ENCODE measurements at places on chromosomes 7 and 10. TPM values are rescaled to one million over a fixed set of nuclear protein-coding genes. Genes with fewer than 3 reads are reported as not detected.

DNA sequence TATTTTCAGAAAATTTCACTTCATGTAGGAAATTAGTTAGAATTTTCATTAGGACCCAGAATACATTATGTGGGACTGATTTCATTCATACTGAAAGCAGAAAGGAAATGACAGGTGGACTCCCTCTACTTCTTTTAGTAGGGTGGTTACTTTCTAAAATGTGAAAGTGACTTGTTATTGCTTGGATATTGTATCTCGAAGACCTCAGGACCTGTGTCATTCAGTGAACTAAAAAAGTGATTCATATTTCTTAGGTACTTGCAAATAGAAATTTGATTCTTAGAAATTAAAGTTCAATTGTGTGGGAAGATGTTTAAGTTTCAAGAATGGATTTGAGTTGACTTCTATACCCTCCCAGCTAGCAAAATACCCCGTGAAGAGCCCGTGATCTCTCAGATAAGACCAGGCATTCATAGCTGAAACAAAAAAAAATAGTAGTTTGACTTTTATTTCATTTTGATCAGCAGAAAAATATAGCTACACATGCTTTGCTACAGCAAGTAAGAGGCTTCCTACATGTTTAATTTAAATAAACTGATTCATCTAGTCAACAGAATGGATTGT is 1037.1 kb downstream of the GATA3 start:
- DNase-seq = no peak

Gene SPDYE5
- not detected for total RNA-seq

GRCh38 chr7:155469-155900 is 36.9 kb upstream of the FAM20C start:
- peak; percentile 26 for DNase-seq

DNA sequence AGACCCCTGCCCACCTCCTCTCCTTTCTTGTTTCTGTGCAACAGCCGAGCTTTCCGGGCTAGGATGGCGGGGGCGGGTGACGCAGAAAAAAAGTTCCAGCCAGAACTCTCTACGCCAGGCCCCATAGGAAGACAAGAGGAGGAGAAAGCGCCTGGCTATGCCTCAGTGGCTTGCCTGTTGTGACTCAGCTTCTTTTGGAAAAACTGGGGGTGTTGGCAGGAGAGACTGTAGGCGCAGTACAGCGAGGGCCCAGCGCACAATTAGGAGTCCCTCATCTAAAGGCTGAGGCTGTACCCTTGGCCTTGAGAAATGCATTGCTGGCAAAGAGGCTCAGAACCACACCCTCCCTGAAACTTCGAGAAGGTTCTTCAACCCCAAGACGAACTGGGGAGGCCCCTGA is 28.0 kb upstream of the KPNA7 start:
- no peak for DNase-seq

DNA sequence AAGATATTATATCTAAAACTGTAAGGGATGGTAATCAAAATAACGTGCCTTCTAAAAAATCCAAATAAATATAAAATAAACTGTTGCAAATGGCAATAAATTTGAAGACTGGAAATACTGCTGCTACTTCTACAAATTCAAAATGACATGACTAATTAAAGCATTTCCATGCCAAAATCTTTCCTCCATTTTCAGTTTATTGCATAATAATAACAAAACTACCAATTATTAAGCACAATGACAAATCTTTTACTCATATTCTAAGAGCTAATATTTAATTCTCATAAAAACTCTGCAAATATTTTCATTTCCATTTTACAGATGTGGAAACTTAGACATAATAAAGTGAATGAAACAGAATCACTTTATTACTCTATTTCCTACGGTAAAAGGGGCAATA is 38.8 kb upstream of the NEBL start:
- peak; percentile 68 for DNase-seq

GRCh38 chr7:47739301-47739875 is 157.5 kb upstream of the TNS3 start:
- no peak for DNase-seq

DNA sequence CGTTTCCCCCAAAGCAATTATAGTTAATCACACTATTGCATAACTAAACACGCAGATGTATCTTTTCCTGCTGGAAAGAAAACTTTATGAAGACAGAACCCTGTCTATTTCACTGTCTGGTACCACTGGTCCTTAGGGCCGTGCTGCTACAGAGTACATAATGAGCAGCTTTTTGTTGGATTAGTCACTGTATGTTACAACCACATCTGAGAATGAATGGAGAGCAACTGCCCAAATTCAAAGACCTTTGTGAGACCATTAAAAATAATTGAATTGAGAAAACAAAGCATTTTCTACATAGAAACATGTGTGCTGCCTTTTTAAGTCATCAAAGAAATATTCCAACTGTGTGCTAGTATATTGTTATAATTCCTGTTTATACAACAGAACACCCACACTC is 111.3 kb upstream of the SORCS1 start:
- DNase-seq = no peak

GRCh38 chr10:20614911-20615310 is 282.2 kb downstream of the NEBL start:
- no peak for DNase-seq

Gene KMT2E
- total RNA-seq = 27.4 TPM

GRCh38 chr7:141700848-141701371 is 1.1 kb downstream of the DENND11 start:
- DNase-seq = no peak

DNA sequence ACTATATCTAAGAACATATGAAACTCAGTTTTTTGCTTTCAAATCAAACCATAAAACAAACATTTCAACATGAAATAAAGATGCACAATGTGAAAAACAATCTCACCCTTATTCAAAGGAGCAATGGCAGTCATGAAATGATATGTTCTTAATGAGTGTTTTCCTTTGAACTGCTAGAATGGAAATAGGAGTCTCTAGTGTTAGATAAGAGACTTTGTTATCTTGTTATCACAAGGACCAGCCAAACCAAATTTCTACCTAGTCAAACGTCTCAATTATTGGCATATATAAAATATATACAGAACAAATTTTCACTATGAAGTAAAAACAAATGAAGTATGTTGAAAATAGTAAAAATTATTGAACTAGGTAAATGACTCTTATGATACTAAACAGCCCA is 1.2 kb downstream of the VPS41 start:
- DNase-seq = no peak

GRCh38 chr7:142389544-142389943 is 131.7 kb upstream of the PRSS58 start:
- no peak for DNase-seq

Gene GHRHR
- total RNA-seq = not detected

GRCh38 chr7:19520392-19520791 is 188.4 kb downstream of the POLR1F start:
- no peak for DNase-seq

- peak; percentile 11 for DNase-seq
Measured at GRCh38 chr7:141920281-141920680, 4.1 kb downstream of the OR9A4 start.

Gene GTPBP10
- total RNA-seq = 23.5 TPM

DNA sequence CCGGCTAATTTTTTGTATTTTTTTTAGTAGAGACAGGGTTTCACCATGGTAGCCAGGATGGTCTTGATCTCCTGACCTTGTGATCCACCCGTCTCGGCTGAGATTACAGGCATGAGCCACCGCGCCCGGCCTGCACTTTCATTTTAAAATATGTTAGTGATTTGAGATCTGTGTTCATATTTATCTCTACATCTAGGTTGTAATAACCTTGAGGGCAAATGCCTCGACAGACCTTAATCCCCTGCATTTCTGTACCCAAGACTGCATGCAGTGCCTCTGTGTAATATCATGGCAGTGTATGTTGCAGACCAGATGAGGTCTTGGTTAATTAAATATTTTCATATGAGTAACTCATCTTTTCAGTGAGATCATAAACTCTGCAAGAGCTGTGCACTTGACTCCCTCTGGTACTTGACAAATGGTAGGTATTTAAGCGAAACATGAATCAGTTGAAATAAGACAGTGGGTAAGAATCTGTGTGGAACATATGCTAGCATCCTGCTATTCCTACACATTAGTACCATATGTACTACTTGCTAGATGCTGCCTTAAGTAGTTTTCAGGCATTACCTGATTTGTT is 673.9 kb upstream of the ANKRD30A start:
- DNase-seq = no peak

GRCh38 chr10:96967847-96968246 is 135.7 kb downstream of the LCOR start:
- DNase-seq = peak; percentile 12

DNA sequence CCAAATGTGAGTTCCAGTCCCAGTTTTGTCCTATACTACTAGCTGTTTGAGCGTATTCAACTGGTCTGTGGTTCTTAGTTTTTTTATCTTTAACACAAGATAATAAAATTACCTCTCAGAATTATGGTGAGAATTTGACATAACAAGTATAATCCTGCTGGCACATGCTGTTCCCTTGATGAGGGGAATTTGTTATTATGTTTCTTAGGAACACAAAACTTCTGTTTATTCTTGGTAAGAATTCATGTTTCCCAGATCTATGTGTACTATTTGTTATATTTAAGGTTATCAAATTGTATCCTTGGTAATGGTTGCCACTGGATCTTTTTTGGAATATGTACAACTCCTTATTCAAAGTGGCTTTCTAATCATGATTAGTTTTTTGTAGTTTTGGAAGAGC is 335.6 kb downstream of the ADK start:
- DNase-seq = no peak

- DNase-seq = no peak
Measured at GRCh38 chr10:7808686-7809267, 9.5 kb upstream of the TAF3 start.

GRCh38 chr7:135971366-135971725 is 5.8 kb downstream of the MTPN start:
- no peak for DNase-seq

GRCh38 chr7:155375337-155376277 is 77.9 kb downstream of the INSIG1 start:
- peak; percentile 15 for DNase-seq

- no peak for DNase-seq
Measured at GRCh38 chr7:155355745-155356144, 58.1 kb downstream of the INSIG1 start.

GRCh38 chr7:16420329-16420648 is 1.0 kb downstream of the CRPPA start:
- DNase-seq = no peak

GRCh38 chr7:78473021-78473420 is 674.4 kb downstream of the PHTF2 start:
- no peak for DNase-seq

Gene RNF32
- 2.2 TPM for total RNA-seq

DNA sequence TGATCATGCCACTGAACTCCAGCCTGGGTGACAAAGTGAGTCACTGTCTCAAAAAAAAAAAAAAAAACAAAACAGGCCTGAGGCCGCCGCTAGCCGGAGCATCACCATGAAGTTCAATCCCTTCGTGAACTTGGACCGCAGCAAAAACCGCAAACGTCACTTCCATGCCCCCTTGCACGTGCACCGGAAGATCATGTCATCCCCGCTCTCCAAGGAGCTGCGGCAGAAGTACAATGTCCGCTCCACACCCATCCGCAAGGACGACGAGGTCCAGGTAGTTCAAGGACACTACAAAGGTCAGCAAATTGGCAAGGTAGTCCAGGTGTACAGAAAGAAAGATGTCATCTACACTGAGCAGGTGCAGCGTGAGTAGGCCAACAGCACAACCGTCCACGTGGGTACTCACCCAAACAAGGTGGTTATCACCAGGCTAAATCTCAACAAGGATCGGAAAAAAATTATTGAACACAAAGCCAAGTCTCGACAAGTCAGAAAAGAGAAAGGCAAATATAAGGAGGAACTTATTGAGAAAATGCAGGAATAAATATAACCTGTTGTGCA is 17.5 kb upstream of the RUFY2 start:
- no peak for DNase-seq

Gene CTNNA3
- 1.9 TPM for total RNA-seq

DNA sequence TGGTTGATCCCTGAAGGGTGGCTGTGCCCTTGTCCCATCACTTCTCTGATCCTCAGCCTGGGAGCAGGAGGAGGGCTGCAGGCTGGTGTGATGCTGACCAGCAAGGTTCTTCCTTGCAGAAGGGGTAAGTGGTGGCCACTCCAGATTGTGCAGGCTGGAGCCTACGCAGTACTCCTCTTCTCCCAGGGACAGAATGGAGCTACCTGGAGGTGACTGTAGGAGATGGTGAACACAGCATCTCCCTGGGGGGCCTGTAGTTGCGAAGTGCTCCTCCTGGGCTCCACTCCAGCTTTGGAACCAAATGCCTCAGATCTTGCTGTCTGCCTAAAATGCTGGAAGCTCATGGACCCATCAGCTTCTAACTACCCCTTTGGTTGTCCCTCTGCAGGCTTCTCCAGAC is 323.6 kb upstream of the PODXL start:
- no peak for DNase-seq

GRCh38 chr10:3889961-3890522 is 105.0 kb upstream of the KLF6 start:
- DNase-seq = peak; percentile 58

DNA sequence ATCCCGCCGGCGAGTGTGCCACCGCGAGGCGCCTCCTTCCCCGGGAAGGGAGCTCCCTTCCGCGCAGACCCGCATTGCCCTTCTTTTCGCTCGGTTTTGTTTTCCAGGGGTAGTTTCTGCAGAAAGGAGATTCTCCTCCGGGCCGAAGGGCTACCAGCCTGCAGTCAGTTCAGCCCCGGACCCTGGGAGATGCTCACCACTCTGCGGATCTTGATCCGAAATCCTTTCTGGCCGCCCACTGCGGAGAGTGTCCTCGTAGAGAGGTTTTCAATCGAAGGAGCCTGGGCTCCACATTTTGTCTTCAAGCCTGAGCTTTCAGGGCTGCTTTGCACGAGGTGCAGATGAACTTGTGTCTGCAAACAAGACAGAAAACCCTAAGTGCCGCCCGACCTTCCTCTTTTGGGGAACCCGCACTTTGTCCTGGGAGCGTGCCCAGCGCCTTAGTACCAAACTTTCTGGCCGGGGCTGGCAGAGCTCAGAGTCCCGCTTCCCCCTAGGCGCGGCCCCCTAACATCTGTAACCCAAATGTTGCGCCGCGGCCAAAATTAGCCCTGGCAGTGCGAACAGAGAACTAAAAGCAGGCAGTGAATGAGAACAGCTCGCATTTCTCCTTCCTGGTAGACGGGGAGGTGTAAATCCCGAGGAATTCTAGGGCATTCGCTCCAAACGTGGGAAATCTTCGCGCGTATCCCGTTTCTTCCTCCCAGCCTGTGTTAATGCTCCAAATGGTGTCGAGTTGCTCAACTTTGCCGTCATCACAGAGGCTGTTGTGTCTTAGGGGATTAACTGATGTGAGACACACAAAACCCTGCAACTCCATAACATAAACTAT is 6.7 kb upstream of the EN2 start:
- DNase-seq = no peak

Gene ACTL6B
- not detected for total RNA-seq

Gene CYP3A4
- not detected for total RNA-seq

- DNase-seq = no peak
Measured at GRCh38 chr7:134757938-134758337, 21.5 kb upstream of the CALD1 start.

- peak; percentile 69 for DNase-seq
Measured at GRCh38 chr10:96513698-96514561, at the start of gene TLL2. Gene TLL2, minus strand, starts transcription at chr10:96513926. Its CDS starts 241 bp downstream, at chr10:96513685.

DNA sequence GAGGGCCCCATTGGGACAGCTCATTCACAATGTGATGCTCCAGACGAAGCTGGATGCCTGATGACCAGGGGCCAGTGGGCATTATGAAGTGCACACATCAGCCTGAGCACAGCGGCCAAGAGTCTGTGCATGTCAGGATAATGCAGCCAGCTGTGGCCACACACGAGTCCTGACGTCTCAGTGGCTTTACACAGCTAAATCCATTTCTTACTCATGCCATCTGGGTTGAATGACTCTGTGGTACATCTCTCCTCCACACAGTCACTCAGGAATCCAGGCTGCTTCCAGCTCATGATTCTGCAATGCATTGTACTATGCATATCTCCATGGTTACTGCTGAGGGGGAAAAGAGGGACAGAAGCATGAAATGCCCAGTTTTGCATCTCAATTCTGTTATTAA is 123.6 kb downstream of the PRLHR start:
- DNase-seq = no peak
